Amygdala (tissue), 56 donors: ENCODE measurements at places on chromosomes 2 and 18.
A peak's percentile ranks its signal among the peaks of the same experiment; 100 is the strongest.

DNA sequence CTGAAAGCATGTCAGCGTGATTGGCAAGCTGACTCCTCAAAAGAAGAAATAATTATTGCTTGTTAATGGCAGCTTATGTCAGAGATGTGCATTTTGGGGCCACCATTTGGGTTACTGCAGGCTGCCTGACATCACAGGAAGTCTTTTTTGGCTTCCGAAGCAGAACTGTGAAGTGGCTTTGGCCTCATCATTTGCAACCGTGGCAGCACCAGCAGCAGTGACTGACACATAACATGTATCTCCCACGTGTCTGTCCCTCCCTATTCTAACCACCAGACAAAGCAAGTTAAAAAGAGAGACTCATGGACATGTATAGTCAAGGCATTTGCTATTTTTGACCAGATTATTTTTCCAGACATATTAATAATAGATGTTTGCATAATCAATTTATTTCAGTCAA lies 488.7 kb upstream of the ACVR2A start:
- no peak for DNase-seq

DNA sequence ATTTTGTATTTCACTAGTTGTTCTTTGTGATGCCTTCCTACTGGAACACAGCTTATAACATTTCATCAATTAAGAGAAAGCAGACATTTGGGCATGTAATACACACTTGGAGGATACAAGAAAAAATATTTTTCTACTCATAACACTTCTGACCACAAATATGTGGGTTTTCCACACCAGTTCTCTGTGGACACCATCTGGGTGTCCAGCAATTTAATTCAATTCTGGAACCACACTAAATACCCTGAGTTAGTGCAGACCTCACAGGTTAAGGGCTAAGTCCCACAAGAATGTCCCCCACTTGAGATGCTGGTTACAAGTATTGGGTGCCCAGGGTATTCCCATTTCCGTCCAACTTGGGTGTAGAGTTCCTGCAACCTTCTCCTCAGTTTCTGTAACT lies 91.1 kb upstream of the SKOR2 start:
- DNase-seq: no peak

DNA sequence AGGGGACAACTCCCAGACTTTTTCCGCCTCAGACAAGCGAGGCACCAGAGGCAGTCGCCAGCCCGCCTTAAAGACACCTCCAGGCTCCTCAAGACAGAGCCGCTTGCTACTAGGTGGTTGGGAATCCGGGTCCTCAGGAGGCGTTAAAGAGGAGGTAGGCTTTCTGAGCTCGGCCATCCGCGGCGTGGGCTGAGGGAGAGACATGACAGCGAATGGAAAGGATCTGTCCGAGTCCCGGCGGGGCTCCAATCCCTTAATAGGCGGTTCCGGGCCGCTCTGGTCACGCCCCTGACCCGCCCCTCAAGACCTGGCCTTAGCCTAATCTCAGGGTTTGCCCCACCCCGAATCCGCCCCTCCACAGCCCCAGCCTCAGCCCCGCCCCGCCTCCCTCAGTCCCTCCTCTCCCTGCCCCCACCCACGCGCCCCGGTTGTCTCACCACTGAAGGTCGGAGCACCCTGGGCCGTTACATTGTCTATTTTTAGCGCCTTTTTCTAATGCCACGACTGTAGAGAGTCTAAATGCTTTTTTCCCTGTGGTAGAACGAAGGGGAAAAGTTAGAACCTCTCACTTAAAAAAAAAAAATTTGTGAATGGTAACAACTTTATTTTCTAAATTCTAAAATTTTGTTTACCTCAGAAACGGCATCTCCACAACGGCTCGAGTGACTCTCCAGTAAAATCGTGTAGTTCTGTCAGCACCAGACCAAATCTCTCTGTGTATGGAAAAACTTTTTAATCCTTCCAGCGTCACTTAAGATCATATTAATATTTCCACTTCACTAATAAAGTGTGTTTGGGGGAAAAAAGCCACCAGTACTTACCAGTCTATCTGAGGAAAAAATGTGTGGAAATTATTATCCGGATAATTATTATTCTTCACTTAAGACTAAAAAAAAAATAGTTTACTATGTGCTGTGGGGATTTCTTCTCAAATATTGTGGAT lies at the start of gene RAD51AP2:
TSS of gene RAD51AP2 (minus strand) at position 229 of the 943 bp plus-strand sequence. CDS start at position 204, 25 bp downstream.
- peak; percentile 56 for DNase-seq

GRCh38 chr18:73240899-73241298 lies 373.1 kb upstream of the NETO1 start:
- DNase-seq: no peak
